CD4-positive, alpha-beta memory T cell (primary cell): ENCODE measurements at places on chromosomes 5 and 9.

DNA sequence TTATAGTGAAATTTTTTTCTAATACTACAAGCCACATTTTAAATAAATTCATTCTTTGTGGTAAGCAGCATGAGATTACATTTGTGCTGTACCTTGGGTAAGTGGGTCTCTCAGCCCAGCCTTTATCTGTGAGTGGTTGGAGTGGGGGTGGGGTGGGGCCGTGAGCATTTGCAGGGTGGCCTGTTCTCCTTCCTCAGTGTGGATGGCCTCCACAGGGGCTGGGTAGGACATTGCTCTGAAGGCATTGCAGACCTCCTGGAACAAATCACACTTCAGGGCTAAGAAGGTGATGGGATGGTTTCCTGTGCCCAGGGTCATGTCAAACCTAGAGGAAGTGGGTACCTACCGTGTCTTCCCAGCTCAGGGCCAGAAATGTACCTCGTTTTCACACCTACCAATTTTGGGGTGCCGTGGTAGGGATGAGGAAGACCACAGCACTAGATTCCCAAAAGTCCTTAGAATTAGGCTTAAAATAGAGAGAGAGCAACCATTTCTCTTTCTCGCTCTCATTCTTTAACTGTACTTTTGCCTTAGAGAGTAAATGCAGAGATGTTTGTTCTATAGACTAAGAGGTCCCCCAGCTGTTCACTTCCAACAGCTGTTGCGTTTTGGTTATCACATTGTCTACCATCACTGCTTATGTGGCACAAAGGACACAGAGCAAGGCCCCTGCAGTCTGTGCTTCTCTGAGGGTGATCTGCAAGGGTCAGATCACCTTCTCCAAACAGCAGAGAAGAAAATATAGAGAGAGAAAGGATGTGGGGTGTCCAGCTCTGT is 83.4 kb upstream of the CTSL start:
- DNase-seq = no peak

DNA sequence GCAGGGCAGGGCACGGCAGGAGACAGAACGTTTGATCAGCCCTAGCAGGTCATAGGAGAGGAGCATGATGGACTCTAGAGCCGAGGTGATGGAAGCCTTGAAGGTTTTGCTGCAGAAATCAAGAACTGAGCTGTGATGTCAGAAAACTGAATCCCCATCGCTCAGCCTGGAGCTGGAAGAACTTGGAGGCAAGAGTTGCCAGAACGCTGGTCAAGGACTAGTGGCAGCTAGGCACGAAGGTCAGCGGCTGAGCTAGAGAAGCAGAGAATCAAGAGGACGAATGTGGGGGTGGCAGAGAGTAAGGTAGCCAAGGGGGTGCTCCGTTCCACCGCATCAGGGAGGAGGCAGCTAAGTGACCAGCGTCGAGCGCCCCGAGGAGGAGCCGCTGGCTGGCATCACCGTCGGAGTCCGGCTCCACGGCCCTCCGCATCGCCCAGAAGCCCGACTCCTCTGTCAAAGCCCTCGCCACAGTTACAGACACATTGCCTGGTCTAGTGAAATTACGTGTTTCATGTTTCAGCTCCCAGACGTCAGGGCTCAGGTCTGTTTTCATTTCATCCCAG is 1.2 kb upstream of the GALNT10 start:
- no peak for DNase-seq

DNA sequence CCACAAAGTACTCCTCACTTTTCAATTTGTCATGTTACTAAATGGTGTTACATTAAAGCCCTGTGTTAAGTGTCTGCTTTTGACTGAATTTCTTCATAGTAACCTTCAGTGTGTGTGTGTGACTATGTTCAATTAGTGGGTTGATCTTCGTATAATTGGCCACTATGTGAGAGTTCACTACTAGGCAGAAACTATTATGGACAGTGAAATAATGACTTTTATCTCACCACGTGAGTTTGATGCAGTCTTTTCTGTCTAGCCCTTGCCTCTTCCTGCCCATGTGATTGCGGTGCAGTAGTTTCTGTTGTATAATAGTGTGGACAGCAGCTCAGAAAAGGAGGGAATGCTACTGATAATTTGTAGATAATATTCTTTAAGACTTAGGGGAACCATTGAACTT is 1.8 kb upstream of the MAML1 start:
- DNase-seq = no peak

DNA sequence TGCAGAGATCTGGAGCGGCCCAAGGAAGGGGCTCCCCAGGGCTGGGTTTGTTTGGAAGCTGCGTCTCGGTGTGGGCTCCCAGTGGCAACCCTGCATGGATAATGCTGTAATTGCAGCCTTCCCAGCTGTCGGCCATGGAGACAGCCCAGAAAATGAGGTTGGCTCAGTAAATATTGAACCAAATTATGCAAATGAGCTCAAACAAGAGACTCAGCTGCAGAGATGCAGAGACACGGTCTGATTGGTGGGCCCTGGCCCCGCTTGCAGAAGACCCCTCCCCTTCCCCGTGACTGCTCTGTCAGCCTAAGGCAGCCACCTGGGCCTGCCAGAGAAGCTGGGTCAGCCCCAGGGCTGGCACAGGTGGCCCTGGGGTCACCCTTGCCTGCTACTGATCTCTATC is 75.9 kb downstream of the RAD23B start:
- no peak for DNase-seq

DNA sequence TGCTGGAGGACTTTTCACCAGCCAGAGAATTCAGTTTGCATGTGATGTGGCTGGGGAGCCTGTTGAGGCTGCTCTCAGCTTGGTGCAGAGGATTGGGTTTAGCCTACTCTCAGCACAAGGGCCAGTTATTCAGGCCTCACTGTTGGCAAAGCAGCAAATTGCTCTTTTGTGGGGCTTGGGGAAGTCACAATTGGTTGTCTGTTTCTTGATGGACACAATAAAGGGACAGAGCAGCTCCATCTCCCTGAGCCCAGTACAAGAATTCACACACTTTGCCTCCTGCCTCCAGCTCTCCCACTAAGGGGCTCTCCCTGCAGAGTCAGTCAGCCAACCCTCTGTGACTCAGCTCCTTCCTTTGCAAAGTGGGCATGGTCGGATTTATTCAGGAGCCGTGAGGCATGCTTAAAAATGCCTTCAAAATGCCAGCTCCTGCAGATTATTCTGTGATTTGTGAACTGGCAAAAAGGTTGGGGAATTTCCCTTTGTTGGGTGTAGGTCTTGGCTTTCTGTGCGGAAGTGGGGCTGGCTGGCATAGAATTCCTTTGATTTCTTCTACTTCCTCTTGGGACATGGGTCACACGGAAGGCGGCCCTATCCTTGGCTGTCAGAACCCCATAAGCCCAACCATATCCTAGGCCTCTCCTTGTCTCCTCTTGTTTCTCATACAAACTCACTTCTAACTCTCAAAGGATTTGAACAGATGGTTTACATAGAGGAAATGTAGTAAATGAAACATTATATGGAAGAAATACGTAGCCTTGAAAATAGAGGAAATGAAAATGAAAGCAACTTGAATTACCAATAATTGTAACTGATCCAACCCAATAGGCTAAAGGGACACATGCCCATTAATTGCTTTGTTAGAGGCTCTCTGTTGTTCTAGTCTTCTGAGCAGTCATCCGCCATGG is 118.7 kb upstream of the CD180 start:
- no peak for DNase-seq

GRCh38 chr5:10519729-10520128 is 44.1 kb upstream of the ANKRD33B start:
- no peak for DNase-seq
